ENCODE measurements at places on chromosomes 7 and 10.

- no peak for DNase-seq
Observed at GRCh38 chr7:26534649-26535482, 243.2 kb downstream of the SNX10 start.

DNA sequence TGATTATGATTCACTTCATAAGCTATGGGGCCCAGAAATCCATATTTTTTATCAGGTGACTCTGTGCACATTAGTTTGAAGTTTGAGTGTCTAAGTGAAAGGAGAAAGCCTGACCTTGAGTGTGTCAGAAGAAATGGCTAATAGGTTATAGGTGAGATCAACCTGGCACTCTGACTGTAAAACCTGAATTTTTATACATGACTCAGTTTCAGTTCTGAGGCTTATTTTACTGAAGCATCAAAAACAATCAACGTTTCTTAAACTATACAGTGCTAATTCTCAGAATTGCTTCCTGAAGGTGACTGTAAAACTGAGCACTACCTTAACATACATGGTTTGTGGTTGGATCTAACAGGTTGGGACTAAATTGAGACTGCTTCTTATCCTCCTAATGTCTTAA lies 159.4 kb upstream of the AHR start:
- no peak for DNase-seq

DNA sequence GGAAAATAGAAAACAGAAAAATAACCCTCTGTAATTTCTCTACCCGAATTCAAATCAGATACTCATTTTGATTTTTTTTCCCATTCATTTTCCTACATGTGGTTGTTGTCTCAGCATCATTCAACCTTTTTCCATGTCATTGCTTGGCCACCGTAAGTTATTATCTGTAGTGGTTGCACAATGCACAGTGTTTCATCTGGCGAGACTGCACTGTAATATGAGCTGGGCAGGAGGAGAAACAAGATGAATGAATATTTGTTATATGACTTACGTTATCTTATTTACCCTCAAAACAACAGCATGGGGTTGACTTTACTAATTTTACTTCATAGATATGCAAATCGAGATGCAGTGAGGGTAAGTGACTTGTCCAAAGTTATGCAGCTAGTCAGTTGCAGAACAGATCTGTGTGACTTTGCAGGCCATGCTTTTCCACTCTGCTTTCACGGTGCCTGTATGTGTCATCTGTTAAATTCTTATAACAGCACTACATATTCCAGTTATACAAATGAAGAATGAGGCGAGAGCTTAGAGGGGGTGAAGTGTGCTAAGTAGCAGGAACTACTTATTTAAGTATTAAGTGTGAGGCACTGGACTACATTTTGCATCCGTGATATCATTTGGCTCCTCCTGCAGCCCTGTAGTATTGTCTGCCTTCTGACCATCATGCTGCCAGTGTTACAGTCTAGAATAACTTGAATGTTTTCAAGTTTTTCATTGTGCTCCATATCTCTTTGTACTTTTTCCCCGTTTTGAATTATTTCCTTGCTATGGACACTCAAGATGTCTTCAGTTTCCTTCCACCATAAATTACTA lies 56.7 kb downstream of the ZMYND11 start:
- no peak for DNase-seq

DNA sequence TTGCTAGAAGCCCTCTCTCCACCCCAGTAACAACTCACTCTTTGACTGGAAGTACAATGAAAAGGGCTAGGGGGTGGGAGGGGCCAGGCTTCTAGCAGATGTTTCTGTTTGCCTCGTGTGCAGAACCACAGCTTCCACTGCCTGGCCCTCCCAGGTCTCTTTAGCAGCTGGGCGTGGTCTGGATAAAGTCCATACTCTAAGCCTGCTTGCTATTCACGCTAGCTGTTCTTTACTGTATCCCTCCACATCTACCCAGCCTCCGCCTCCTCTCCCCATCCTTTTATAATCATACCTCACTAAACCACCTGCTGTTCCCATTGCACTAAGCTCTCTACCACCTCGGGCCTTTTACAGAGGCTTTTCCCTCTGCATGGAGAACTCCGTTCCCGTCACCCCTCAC lies 288.8 kb downstream of the CAMK1D start:
- DNase-seq, result no peak

DNA sequence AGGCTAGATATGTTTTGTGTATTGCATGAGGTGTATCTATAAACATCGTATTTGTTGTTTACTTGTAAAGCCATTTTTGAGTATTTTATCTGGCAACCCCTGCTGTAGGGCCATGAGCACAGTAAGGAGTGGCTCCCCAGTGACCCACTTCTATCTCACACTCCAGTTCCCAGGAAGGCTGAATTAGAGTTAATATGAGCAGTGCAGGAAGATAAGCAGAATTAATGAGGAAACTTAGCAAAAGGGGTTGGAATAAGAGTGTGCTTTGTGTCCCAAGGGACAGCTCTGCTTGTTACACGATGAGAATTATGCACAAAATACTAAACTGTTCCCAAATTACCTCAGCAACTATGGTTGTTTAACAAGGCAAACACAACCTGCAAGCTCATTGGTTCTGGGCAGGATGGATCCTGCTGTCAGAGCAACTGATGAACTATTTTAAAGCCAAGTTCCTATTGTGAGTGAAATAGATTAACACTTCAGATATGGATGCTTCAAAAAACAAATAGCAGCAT lies 1005.8 kb downstream of the NRG3 start:
- DNase-seq, result no peak

DNA sequence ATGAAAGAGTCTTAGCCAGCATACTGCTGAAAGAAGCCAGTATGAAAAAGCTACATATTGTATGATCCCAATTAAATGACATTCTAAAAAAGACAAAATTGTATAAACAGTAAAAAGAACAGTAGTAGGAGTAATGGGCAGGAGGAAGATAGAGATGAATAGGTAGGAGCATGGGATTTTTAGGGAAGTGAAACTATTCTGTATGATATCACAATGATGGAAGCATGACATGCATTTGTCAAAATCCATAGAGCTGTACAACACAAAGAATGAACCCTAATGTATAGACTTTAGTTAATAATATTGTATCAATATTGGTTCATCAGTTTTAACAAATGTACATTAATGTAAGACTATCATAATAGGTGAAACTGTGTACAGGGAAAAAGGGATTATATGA lies 147.9 kb downstream of the IMMP2L start:
- DNase-seq, result no peak

DNA sequence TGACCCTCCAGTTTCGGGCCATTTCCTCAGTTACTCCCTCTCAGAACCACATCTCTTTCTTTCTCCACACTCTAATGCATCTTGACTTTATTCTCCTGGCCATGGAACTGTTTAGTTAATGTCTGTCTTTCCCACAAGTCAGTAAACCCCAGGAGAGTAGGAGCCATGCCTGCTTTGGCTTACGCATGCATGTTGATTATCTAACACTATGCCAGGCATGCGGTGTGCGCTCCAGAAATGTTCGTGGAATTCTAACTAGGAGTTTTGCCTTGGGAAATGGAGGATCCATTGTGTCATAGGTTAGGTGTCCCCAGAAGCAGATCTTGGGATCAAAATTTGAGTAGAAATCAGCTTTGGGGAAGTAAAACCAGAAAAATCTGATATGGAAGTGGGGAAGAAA lies 308.9 kb downstream of the GRID1 start:
- no peak for DNase-seq

GRCh38 chr10:93445097-93445960 lies 36.8 kb downstream of the MYOF start:
- DNase-seq, result peak; percentile 98

- DNase-seq, result peak; percentile 45
Observed at GRCh38 chr10:47438857-47439474, 44.9 kb downstream of the ANXA8 start.

Measured in RCC 7860 (cell line).